Esophagus mucosa (tissue), 1 donor: ENCODE measurements at places on chromosomes 11 and 22. TPM values are rescaled to one million over a fixed set of nuclear protein-coding genes. Genes with fewer than 3 reads are reported as not detected.

The TMEM184B gene
- total RNA-seq, result 22.6 TPM

The UPK2 gene
- total RNA-seq, result 0.32 TPM

The SLC25A22 gene
- 11.0 TPM for total RNA-seq

The SUSD2 gene
- total RNA-seq, result 1.4 TPM

The SELENOM gene
- 13.7 TPM for total RNA-seq

The SCGB1D2 gene
- total RNA-seq, result 0.56 TPM

The GGTLC2 gene
- not detected for total RNA-seq

The POU2AF1 gene
- 2.6 TPM for total RNA-seq

The SAMM50 gene
- 37.2 TPM for total RNA-seq

The CHRM4 gene
- 0.12 TPM for total RNA-seq

The CCS gene
- 20.1 TPM for total RNA-seq

The SLC25A18 gene
- total RNA-seq, result 0.08 TPM

The NLRP14 gene
- not detected for total RNA-seq

The ZNRD2 gene
- 31.8 TPM for total RNA-seq
